NCI-H446 treated with DMSO at 0.1 percent for 48 hours (cell line): ENCODE measurements at places on chromosomes 4 and X.

DNA sequence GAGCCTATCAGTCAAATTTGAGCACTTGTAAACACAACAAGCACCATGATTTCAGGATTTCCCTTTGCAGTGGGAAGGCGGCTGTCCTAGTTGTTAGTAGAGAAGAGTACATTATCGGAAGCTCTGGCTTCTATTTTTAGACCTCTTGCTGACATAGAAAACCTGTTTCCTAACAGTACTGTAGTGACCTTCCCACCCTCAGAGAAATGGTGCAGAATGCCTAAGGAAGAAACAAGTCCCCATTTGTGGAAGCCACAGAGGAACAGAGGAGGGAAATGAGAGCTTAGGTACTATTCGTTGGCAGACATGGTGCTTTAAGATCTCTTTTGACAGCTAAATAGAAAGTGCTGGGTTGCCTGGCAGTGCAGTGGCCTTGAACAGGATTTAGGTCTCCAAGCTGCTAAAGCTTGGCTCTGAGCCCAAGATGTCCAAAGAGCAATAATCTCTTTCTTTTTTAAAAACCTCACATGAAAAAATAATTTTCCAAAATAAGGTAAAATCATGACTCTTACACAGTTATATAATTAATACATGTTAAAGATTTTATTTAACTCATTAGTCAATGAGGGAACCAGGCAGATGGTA lies 24.9 kb downstream of the GLRA2 start:
- DNase-seq = peak; percentile 8

GRCh38 chr4:40550948-40551462 lies 78.7 kb downstream of the RBM47 start:
- no peak for DNase-seq

- no peak for DNase-seq
Measured at GRCh38 chr4:88008122-88008742, 797 bp downstream of the PKD2 start.

DNA sequence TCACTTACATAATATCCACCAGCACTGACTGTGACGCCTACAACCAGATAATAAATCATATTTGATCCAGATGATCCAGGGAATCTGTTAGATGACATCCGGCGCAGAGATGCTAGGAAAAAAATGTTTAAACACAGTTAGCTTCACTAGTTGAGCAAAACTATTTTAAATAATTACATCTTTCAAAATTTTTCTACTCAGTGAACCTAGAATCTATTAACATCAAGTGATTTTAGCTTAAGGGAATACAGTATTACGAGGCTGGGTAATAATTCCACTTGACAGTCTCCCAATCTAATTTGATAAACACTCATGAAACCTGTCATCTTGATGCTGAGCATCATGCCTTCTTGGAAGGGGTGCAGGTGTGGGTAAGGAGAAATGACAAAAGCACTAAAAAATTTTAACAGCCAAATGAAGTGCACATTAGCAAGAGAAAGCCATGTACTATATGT lies 4.7 kb downstream of the MGARP start:
- DNase-seq = no peak

DNA sequence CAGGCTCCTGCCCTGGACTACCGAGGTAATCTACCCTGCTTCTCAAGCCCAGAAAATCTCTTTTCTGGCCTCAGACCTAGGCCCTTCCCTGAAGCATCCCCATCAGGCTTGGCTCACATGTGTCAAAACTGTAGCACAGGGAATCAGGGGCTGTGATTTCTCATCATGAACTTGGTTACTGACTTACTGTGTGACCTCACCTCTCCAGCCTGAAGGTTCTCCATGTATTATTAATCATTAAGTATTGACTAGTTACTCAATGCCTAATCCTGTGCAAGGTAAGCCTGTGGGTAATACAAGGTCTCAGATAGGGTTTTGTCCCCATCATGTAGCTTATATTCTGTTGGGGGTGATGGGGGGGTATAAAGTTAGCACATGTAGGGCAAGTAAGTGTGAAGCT lies 6.8 kb downstream of the SRPX2 start:
- DNase-seq = no peak

DNA sequence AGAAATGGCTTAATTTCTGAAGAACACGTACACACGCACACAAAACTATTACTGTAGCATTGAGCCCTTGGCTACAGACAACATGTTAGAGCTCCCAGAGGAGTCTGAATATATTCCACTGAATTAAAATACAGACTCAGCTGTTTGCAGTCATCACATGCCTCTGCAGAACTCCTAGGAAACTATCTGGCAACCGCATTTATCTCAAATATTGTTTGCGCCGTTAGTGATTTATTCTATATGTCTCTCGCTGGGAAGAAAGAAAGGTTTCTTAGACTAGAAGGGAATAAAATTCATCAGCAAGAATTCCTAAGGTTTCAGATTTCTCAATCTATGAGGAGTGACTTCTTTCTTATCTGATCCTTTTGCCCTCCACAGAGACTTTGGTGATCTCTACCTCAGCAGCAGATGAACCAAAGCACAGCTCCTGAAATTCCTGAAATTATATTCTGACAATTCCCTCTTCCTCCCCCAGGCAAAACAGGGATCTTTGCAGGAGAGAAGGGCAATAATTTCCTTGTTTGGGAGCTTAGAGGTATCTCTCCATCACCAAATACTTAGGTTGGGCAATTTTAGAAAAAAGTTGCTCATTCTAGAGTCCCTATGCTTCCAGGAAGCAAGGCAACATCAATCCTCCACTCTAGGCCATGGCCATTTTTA lies 199.2 kb downstream of the APBB2 start:
- DNase-seq = no peak

DNA sequence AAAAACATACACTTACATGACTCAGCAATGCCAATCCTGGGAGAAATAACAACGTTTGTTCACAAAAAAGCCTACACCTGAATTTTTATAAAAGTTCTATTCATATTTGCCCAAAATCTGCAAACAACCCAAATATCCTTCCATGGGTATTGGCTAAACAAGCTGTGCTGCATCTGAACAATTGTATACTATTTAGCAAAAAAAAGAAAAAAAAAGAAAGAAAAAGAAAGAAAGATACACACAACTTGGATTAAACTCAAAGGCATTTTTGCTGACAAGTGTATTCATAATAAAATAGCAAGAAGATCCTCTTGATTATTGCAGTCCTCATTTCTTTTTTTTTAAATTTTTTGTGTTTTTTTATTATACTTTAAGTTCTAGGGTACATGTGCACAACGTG lies 24.5 kb upstream of the MAGEA3 start:
- DNase-seq = no peak
